KG1 (cell line): ENCODE measurements at places on chromosomes 3 and 15.

- no peak for DNase-seq
Measured at GRCh38 chr3:69271098-69271497, 114.8 kb downstream of the FRMD4B start.

- DNase-seq = no peak
Measured at GRCh38 chr15:42282344-42282743, 9.1 kb upstream of the TMEM87A start.

GRCh38 chr3:181253796-181254195 is 264.3 kb upstream of the DNAJC19 start:
- DNase-seq = no peak

GRCh38 chr3:108159865-108160264 is 62.4 kb downstream of the IFT57 start:
- no peak for DNase-seq

- DNase-seq = no peak
Measured at GRCh38 chr3:167996514-167996913, 99.2 kb downstream of the GOLIM4 start.

DNA sequence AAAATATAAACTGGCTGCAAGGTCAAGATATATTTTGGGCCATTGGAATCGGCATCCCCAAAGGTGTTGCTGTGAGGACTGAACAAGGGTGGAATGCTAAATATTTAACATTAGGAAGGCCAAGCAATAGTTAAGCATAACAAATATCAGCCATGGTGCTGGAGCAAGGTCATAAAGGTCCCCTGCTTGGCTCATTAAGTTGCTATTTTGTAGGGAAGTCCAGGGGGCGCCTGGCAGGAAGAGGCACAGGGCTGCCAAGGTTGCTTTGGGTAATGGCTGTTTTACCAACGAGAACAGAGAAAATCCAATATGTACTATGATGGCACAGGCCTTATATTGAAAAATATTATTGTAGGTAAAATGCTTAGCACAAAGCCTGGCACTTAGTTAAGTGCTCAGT is 62.2 kb downstream of the SLC15A2 start:
- DNase-seq = no peak

DNA sequence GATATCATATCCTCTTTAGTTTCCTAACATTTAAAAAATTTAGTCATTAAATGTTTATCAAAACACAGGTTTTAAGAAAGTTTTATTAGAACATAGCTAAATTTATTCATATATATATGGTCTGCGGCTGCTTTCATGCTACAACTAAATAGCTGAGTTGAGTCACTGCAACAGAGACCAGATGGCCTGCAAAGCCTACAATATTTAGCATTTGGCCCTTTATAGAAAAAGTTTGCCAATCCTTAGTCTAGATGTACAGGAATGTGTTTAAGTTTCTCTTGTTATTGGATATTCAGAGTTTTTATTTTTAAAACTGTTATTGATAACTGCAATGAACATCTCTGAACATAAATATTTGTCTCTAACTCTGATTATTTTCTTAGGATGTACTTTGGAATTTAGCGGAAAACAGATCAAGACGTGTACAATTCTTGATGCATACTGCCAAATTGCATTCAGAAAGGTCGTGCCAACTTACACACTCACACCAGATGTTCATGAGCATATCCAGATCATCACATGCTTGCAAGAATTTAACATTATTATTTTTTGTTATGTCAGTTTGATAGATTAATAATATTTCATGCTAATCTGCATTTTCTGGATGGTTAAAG is 157.9 kb downstream of the STAC start:
- DNase-seq = no peak

DNA sequence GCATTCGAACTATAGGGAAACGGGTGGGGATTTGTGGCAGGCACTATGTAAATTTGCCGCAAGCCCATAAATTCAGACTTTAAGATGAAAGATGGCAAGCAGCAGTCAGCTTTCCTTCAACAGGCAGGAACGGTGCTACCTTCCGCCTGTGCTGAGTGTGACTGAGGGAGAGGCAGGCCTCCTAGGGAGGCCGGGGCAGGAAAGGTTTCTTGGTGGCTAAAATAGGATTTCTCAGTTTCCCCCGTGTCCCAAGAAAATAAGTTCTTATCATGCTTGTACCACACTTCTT is 12.5 kb downstream of the FLNB start:
- no peak for DNase-seq

DNA sequence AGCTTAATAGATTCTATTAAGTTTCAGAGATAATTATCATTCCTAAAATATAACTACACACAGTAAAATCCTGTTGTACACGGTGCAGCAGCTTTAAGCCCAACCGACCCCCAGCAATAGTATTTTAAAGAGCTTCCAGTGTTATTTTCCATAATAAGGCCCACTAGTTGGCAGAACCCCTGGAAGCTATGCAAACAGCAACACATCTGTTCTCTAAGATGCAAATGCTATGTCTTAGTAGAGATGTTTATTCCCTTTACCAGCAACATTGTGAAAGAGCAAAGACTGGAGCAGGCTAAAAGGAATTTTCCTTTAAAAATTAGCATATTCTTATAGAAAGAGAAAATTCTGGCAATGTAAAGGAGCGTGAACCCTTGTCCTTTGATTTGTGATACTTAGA is 819.7 kb upstream of the ALCAM start:
- DNase-seq = no peak

- no peak for DNase-seq
Measured at GRCh38 chr15:65028338-65028737, 1.1 kb downstream of the MTFMT start.

DNA sequence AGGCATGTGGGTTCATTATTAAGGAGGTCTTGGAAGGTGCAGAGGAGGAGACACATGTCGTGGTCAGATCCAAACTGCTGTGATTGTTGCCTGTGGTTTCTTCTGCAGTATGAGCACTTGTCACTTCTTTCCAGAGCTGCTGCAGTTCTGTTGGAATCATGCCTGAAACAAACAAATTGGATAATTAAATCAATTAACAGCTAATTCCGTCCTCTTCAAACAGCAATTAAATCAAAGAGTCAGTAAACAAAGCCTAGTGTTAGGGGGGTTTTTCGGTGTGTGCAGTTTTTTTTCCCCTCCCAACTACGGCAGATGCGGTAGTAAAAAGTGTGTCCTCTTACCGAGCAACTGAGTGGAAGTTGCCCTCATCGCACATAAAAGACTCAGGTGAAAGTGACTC is 542.2 kb downstream of the FOXP1 start:
- no peak for DNase-seq

DNA sequence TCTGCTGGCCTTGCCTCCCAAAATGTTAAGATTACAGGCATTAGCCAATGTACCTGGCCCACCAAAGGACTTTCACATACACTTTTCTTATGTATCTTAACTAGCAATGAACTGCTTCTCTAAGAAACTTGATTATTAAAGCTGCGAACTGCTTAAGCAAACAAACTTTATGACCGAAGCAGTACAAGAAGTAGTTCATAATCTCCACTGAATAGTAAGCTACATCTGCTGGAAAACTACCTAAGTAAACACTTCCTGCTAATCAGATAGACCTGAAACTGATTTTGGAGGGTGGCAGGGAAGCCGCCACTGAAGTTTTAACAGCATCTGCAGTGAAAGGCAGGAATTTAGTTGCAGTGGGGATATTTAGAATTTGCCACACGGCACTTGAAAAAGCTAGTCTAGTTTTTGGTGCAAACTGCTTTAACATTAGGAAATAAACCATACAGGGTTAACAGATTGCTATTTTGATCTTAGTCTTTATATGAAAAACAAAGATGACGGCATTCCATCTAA is 8.1 kb downstream of the HYPK start:
- no peak for DNase-seq
